ENCODE measurements at places on chromosomes 4 and X. TPM values are rescaled to one million over a fixed set of nuclear protein-coding genes. Genes with fewer than 3 reads are reported as not detected.

EDNRA gene
- not detected for total RNA-seq

ACSL1 gene
- total RNA-seq: 7.5 TPM

GRCh38 chrX:41468647-41469323 lies 21.6 kb downstream of the NYX start:
- DNase-seq: no peak

ZNF141 gene
- 31.5 TPM for total RNA-seq

DNA sequence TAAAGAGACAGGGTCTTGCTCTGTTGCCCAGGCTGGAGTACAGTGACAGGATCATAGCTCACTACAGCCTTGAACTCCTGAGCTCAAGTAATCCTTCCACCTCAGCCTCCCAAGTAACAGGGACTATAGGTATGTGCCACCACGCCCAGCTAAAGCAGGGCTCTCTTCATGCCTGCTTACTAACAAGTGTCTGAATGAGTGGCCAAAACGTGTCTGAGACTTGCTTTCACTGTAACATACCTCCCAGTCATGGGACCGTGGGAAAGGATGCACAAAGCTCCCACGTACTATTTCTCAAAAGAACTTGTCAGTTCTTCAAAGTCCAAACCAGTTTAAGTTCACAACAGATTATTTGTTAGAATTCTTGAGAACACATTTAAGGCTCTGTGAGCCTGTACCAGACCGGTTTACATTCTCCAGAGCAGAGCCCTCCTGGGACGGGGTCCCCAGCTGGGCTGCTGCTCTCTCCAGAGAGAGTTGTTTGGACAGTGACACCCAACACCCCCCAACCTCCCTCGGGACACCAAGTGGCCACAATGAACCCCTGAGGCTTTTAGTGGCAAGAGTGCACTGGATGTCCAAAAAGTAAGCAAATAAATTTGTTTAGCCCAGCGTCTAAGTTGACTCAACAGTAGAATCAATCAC lies 24.1 kb downstream of the SH3KBP1 start:
- DNase-seq: no peak

- no peak for DNase-seq
Measured at GRCh38 chr4:55927803-55928437, 20.8 kb upstream of the CEP135 start.

TGIF2LX gene
- not detected for total RNA-seq

- no peak for DNase-seq
Measured at GRCh38 chr4:26809811-26810210, 50.8 kb upstream of the STIM2 start.

DNA sequence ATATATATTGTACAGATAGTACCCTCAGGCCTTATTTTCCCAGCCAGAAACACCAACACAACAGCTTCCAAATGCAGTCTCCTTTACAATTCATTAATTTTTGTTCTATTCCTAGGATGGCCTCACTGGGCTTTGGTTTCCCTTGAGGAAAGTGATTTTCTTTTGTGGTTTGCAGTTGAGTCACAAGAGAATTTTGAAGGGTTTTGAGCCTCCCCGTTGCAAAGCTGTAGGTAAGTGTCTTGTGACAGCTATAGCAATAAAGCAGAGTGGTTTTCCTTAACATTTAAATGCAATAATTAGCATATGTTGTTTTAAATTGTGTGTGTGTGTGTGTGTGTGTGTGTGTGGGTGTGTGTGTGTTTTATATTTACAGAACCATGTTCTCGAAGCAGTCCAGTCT lies 54.1 kb upstream of the WDR17 start:
- no peak for DNase-seq

GRCh38 chr4:127188847-127189246 lies 443.9 kb upstream of the INTU start:
- no peak for DNase-seq

- DNase-seq: no peak
Measured at GRCh38 chr4:36013206-36013605, 231.1 kb downstream of the ARAP2 start.

ZNF157 gene
- 0.32 TPM for total RNA-seq

- no peak for DNase-seq
Measured at GRCh38 chr4:168765322-168765721, 244.7 kb downstream of the CBR4 start.

NPY5R gene
- total RNA-seq: not detected

DNA sequence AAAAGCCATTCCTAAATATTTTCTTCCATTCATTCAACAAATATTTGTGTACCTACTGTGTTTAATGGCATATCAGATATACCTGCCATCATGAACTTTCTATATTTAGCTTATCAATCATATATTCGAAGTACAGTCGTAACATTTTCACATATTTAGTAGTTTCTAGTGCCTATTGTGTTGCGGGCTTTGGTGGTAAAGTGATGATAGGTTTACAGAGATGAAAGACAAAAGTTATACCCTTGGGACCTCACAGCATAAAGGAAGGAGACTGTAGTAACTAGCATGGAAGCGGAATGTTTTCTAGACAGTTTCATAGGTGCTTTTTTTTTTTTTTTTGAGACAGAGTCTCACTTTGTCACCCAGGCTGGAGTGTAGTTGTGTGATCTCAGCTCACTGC lies 39.5 kb downstream of the RBPJ start:
- no peak for DNase-seq

GRCh38 chr4:175542786-175543185 lies 269.3 kb downstream of the GPM6A start:
- no peak for DNase-seq

- no peak for DNase-seq
Measured at GRCh38 chr4:94519019-94519418, 67.3 kb downstream of the PDLIM5 start.

CT45A3 gene
- total RNA-seq: not detected

SULT1E1 gene
- total RNA-seq: not detected

GRIA2 gene
- not detected for total RNA-seq

DNA sequence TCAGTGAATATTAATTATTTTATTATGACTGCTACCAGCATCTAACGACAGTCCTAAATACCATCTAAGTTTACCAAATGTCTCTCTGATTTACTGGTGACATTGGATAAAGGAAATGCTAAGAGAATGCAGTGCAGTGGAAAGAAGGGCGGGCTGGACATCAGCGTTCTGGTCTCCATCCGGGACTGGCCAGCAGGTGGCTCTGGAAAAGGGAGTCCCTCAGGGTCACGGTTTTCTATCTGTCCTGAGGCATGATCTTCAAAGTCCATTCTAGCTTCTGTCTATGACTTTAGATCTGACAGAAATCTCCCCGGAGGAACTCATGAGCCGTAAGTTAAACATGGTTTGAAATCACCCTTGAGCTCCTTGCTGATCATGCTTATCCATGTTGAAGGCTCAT lies 3.3 kb downstream of the TRIM2 start:
- no peak for DNase-seq

- peak; percentile 20 for DNase-seq
Measured at GRCh38 chrX:150984169-150984824, 1.2 kb downstream of the HMGB3 start.

DNA sequence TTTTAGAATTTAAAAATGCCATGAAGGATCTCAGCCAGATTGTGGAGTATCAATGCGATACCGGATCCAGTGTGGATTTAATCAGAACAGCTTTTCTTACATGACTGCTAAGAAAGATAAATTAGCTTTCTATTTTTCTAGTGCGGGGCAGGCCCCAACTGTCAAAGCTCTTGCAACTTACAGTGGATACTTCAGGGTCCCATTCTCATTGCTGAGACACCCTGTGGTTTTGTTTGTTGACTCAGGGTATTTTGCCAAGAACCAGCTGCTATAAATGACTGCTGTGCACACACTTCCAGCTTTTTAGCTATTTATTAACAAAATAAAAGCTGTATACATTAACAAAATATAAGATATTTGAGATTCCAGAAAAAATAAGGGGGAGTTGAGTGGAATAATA lies 166.4 kb downstream of the DCLK2 start:
- DNase-seq: no peak

GRCh38 chr4:26130173-26130572 lies 190.6 kb upstream of the RBPJ start:
- peak; percentile 25 for DNase-seq

GRCh38 chrX:56813318-56813837 lies 84.3 kb downstream of the NBDY start:
- DNase-seq: peak; percentile 59

GRCh38 chr4:41098093-41099048 lies 116.0 kb downstream of the APBB2 start:
- no peak for DNase-seq

SSX3 gene
- not detected for total RNA-seq

DNA sequence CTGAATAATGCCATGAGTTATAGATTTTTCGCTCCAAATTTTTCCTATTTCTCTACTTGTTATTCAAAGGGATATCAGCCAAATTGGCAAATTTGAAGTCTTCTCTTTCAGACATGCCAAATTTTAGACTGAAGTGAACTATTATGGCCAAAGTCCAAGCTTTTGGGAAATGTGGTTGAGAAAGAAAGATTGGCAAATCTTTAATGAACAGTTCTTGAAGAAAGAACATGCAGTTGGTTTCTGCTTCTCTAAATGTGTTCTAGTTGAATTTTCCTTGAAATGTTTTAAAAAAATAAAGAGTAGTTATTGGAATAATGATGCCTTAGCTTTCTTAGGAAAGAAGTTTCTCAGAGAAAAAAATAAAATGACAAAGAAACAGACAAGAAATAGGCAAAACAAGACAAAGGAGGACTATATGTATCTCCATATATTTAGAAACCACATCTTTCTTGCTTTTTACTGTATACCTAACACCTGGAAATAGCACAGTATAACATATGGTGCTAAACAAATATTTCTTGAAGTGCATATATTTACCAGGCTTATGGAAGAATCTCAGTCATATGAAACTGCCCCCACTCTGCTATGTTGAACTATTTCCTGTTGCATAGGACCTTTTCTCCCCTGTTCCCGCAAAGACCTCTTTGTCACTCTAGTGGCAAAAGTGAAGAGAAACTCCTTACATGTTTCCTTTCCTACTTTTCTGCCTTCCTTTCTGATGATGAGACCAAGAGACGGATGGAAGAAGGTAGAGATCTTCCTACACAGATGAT lies 250.0 kb downstream of the ARHGAP24 start:
- no peak for DNase-seq

All from activated CD8-positive, alpha-beta T cell treated with anti-CD3 and anti-CD28 coated beads, Interleukin-2, amount 10 ng/mL, durations not matched to agents 7 days and 5 days (primary cell).